ENCODE measurements at places on chromosomes 7 and 10.
A peak's percentile ranks its signal among the peaks of the same experiment; 100 is the strongest.

GRCh38 chr7:49297958-49298357 is 373.6 kb downstream of the CDC14C start:
- no peak for DNase-seq

DNA sequence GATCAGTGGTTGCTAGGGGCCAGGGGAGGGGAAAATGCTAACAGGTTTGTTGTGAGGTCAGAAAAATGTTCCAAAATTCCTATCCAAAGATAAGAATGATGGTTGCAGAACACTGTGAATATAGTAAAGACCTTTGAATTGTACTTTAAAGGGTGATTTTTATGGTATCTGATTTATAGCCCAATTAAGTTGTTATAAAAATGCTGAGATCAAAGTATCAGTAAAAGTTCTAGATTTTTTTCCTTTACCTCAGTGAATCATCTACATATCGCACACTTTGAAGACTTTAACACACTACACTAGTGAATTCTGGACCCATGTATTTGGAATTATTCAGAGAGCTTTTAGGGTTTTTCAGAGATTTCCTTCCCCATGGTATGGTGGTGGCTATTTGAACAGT is 275.4 kb downstream of the WDR37 start:
- no peak for DNase-seq

GRCh38 chr7:14115701-14116100 is 126.2 kb upstream of the ETV1 start:
- DNase-seq, result no peak

DNA sequence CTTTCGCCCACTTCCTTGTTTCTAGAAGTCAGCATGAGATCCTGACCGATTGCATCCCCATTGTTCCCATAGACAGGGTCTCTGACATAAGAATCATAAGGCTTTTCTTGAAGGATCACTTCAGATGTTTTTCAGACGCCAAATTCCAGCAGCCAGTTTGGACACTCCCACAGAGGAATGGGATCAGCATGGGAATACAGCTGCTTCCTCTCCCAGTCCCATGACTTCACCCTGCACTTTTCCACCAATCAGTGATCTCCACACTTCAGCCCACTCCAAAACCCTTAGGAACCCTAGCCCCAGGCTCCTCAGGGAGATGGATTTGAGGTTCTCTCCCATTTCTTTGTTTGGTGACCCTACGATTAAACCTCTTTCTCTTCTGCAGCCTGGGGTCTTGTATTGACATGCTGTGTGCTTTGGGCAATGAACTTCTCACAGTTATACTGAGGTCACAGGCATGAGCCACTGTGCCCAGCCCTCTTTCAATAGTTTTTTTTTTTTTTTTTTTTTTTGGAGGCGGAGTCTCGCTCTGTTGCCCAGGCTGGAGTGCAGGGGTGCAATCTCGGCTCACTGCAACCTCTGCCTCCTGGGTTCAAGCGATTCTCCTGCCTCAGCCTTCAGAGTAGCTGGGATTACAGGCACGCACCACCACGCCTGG is 52.8 kb upstream of the CHST3 start:
- DNase-seq, result no peak

DNA sequence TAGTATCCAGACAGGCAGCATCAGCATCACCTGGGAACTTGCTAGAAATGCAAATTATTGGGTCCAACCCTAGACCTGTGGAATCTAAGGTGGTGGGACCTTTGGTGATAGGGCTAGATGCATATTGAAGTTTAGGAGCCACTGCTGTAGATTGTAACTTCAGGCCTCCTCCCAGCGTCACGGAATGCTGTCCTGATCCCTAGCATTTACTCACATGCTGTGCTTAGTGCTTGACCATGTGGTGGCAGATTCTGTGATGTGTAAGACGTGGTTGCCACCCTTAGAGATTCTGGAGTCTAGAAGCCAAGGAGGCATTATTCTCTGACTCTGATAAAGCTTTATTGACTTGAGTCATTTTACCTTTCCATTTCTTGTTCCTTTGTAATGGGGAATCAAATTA is 13.5 kb downstream of the AHR start:
- DNase-seq, result no peak

DNA sequence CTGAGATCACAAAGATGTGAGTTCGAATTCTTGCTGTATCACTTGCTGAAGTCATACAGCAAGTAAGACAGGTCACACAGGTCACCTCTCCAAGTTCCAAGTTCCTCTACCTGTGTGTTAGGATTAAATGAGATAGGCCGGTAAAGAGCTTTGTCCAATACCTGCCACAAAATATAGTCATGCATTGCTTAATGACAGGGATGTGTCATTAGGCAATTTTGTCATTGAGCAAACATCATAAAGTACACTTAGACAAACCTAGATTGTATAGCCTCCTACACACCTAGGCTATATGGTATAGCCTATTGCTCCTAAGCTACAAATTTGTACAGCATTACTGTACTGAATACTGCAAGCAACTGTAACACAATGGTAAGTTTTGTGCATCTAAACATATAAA is 469.4 kb downstream of the KCNMA1 start:
- no peak for DNase-seq

GRCh38 chr7:155618708-155619633 is 25.5 kb upstream of the RBM33 start:
- DNase-seq, result no peak

- peak; percentile 64 for DNase-seq
These were observed 73.4 kb upstream of the KCNMA1 start for GRCh38 chr10:77710759-77711682.

DNA sequence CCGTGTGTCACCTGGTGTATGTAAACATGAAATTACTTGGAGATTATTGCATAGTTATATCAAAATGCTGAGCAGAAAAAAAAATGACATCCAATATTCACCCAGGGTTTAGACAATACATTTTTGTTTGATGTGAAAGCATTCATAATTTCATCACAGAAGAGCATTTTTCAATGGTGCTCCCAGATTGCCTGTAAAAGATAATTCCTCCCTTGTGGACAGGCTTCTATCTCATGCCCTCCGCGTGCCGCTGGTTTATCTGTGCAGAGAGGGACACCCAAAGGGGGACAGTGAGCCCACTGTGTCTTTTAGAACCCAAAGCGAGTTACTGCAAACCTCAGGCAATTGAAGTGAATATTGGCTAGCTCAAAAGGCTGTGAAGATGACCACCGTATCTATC is 126.2 kb upstream of the KLF6 start:
- no peak for DNase-seq

- DNase-seq, result no peak
These were observed 82.3 kb downstream of the UNCX start for GRCh38 chr7:1314908-1315450.

DNA sequence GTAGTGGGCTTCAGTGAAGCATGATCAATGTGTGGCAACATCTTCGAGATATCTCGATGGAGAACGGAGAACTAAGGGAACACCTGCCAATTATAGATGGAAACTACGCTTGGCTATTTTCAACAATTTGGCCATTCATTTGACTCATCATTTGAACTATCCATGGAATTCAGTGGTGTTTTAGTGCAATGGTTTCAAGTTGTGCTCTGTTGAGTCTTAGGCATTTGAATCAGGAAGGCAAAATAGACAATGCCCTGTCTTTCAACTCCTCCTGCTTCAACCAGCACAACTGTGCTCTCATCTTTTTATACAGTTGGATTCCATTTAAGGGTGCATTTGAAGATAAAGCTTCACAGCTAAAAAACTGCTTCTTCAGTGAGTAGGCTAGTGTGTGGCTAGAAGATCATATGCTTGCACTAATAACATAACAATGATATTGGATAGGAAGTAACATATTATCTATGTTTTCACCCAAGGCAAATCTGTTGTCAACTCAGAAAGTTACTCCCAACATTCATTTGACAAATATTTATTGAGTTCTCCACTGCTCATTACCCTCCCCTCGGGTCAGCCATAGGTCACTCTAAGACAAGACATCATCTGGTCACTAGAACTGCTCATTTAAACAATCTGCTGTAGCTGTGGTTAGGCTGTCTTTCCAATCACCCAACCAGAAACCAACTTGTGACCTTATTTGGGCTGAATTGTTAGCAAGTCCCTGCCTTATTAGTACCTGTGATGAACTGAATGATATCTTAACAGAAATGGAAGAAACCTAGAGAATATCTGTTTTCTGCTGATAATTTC is 314.1 kb upstream of the SP4 start:
- no peak for DNase-seq

GRCh38 chr7:12317675-12318074 is 86.0 kb downstream of the VWDE start:
- DNase-seq, result no peak

DNA sequence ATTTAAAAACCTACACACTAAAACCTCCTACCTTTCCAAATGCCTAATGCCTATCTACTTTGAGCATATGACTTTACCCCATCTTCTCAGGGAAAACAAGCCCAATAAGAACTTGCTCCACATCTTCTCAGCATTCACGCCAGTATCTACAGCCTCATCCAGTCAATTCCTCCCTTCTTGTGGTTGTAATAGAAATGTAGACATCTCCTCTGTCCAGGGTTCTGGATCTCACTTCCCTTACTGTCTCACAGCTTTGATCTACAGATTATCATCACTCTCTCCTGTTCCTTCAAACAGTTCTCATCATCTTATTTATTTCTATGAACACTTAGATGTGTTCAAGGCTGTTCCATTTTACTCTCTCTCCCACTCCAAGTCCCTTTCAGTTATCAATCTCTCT is 70.4 kb upstream of the NOBOX start:
- no peak for DNase-seq

DNA sequence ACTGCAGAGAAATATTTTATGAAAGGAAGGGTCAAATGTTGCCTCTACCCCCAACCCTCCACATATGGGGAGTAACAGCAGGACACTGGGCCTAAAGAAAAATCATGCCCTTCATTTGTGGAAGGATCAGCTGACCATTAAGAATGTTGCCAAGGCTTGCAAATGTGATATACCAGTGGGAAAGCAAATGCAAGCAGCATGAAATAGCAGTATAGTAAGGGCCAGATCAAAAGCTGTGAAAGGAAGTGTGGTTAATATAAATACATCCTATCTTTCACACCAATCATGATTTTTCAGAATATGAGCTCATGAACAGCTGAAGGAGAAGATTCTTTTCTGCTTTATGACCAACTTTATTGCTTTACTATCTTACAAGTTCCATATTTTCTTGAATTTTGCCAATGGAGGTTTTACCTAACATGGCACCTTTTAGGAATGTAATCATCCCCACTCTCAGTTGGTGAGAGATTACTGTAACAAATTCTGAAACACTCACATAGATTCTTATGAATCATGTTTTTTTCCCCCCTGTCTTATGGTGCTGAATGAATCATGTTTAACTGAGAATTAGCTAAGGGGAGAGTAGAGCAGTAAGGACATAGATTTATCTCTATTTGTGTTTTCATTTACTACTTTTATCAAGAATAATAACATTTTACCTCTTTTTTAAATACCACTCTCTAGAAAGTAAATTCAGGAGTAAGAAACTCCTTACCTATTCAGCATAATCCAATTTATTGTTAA is 12.1 kb upstream of the ATAD1 start:
- DNase-seq, result no peak

DNA sequence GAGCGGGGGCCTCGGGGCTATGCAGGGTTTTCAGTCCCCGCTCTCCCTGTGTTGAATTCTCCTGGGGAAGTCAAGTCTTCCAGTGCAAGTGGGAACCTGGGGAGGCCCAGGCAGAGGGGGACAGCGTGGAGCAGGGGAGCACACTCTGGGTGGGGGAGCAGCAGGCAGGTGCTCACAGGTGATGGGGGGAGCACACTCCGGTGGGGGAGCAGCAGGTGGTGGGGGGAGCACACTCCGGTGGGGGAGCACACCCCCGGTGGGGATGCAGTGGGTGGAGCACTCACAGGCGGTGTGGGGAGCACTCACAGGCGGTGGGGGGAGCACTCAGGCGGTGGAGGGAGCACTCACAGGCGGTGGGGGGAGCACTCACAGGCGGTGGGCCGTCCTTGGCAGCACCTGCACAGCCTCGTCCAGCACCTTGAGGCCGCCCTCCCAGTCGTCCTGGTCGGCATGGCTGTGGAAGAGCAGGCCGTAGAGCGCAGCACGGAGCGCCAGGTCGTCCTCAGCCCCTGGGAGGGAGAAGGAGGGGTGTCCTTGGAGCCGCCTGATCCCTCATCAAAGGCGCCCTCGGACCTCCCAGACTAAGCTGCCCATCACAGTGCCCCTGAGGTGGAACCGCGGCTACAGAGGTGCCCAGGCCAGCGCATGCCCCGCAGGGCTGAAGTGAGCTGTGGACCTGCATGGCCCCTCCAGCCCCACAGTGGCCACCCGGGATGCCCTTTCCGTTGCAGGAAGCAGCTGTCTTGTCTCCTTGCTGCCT is 56.7 kb downstream of the CFAP46 start:
- DNase-seq, result no peak

DNA sequence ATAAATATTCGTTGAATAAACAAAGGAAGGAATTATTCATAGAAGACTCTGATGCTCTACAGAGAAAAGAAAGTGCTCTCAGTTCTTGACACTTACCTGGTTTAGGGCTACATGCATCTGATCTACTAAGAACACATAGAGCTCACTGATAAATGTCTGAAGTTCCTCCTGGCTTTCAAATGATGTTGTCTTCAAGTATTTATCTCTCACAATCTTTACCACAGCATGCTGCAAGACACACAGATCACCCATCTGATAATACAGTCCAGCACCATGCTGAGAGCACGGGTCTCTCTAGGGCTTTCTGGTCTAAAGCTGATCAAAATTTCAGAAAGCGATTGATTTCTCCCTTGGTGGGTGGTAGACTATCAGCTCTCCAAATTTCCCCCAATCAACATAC is 44.5 kb upstream of the MRPS16 start:
- no peak for DNase-seq

GRCh38 chr7:130667593-130668257 is 823 bp downstream of the COPG2 start:
- DNase-seq, result peak; percentile 33

DNA sequence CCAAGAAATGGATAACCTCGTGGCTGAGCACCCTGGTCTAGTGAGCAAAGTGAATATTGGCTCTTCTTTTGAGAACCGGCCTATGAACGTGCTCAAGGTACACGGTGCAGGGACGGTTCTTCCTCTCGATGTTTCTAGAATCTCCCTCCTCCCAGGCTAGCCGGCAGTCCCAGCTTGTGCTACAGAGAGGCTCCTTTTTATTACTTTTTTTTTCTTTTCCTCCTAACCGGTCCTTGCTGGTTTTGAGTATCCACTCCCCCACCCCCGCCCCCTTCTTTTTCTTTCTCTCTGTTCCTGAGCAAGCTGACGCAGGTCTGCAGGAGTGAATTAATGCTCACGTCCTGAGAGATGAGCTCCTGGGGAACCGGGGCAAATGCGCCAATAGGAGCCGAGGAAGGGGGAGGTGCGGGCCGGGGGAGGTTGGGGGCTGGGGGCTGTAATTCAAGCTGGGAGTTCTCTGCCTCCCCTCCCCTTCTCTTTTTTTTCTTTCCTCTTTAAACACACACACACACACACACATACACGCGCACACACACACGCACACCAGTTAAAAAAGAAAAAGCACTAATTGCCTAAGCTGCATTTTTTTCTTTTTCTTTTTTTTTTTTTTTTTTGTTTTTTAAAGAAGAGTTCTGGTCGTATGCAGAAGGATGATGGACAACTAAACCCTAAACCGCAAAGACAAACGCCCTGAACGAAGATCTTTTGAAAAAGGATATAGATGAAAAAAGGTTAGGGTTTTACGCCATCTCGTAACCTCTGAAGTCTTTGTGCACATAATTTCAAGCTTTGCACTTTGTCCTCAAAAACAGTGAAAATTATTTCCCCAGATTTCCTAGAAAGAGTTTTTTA is 6.6 kb downstream of the CPA2 start:
- DNase-seq, result no peak

- DNase-seq, result no peak
These were observed 453.2 kb downstream of the GRM8 start for GRCh38 chr7:126799541-126799940.

All from hippocampal formation (tissue), 2 donors.